ENCODE measurements at places on chromosomes 5 and 9. TPM values are rescaled to one million over a fixed set of nuclear protein-coding genes. Genes with fewer than 3 reads are reported as not detected.
A peak's percentile ranks its signal among the peaks of the same experiment; 100 is the strongest.

The TXNDC8 gene
- not detected for total RNA-seq

The SPATA31C1 gene
- total RNA-seq = not detected

- peaks cover 5% of the 10 kb centered on the region for H3K36me3 ChIP-seq
- H3K27me3 ChIP-seq = no peaks in the 10 kb centered on the region
- no peak for DNase-seq
- H3K27ac ChIP-seq = no peak overlapping the region
Measured at GRCh38 chr9:111762556-111762955, 32.2 kb downstream of the SHOC1 start.

DNA sequence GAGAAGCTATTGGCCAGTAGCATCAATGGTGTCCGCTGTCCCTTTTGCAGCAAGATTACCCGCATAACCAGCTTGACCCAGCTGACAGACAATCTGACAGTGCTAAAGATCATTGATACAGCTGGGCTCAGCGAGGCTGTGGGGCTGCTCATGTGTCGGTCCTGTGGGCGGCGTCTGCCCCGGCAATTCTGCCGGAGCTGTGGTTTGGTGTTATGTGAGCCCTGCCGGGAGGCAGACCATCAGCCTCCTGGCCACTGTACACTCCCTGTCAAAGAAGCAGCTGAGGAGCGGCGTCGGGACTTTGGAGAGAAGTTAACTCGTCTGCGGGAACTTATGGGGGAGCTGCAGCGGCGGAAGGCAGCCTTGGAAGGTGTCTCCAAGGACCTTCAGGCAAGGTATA is 10.8 kb downstream of the TRIM32 start:
- peaks cover 28% of the 10 kb centered on the region for H3K4me1 ChIP-seq
- no peaks in the 10 kb centered on the region for H3K27me3 ChIP-seq
- no peak overlapping the region for H3K4me3 ChIP-seq
- H3K27ac ChIP-seq = no peak overlapping the region
- no peak for DNase-seq

The LCN15 gene
- not detected for total RNA-seq

DNA sequence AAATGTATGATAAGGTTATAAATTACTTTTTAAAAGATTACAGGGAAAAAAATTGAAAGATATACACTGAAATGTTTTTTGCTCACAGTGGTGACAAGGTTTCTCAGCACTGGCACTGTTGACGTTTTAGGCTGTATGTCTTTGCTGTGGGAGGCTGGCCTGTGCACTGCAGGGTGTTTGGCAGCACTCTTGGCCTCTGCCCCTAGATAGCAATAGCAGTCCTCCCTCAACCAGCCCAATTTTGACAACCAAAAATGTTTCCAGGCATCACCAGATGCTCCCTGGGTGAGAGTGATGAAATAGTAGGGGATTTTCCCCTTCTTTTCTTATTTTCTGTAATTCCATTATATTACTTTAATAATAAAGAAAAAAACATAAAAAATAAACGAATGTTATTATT is 3.3 kb downstream of the CD274 start:
- peak overlapping the region; percentile 79 for H3K4me3 ChIP-seq
- H3K27me3 ChIP-seq = no peaks in the 10 kb centered on the region
- H3K36me3 ChIP-seq = peaks cover 61% of the 10 kb centered on the region
- DNase-seq = no peak

- H3K36me3 ChIP-seq = no peaks in the 10 kb centered on the region
- H3K4me3 ChIP-seq = no peak overlapping the region
- H3K4me1 ChIP-seq = no peaks in the 10 kb centered on the region
- no peak overlapping the region for H3K27ac ChIP-seq
Measured at GRCh38 chr5:126707080-126707479, 69.9 kb upstream of the LMNB1 start.

GRCh38 chr5:76576450-76576849 is 46.8 kb downstream of the F2RL2 start:
- no peaks in the 10 kb centered on the region for H3K27me3 ChIP-seq
- peaks cover 12% of the 10 kb centered on the region for H3K4me1 ChIP-seq
- DNase-seq = no peak
- peaks cover 28% of the 10 kb centered on the region for H3K36me3 ChIP-seq
- H3K27ac ChIP-seq = no peak overlapping the region

DNA sequence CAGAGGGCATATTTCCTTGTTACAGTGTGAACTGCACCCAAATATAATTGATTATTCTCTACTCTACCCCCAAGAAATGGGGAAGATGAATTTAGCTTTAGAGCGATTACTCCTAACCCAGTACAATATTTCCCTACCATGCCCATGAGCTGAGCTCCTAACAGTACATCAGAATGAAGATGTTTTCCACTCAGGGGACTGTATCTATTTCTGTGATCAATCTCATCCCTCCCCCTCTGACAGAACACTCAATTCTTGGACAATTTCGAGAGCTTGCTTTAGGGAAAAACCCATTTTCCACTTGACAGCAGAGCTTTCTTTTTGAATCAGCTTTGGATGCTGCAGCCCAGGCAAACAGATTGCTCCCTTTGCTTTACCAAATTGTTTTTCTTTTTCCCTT is 24.7 kb upstream of the TEX48 start:
- no peak for DNase-seq
- H3K27ac ChIP-seq = peak overlapping the region; percentile 86
- H3K27me3 ChIP-seq = no peaks in the 10 kb centered on the region
- H3K4me1 ChIP-seq = peaks cover 67% of the 10 kb centered on the region
- H3K4me3 ChIP-seq = peak overlapping the region; percentile 67

The CD74 gene
- total RNA-seq = 445 TPM

DNA sequence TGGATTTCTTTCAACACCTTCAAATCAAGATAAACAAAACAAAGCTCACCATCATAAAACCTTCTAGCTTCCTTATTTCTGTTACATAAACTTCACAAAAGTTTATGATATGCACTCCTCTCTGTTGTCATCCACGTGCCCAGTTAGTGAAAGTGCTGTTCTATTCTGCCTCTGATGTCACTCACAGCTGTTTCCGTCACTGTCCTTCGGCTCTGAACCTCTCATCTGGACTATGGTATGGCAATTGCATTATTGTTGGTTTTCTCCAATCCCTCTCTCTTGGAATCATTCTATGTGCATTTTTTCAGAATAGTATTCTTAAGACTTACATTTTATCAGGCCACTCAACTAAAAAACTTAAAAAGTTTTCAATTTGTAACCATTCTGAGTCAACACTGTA is 264.2 kb upstream of the DAPK1 start:
- H3K36me3 ChIP-seq = no peaks in the 10 kb centered on the region
- DNase-seq = no peak
- H3K27ac ChIP-seq = no peak overlapping the region
